ENCODE measurements at places on chromosomes 1 and 21. TPM values are rescaled to one million over a fixed set of nuclear protein-coding genes. Genes with fewer than 3 reads are reported as not detected.

DYNLT5 gene
- total RNA-seq: 15.9 TPM

GRCh38 chr1:244067893-244068292 is 16.8 kb downstream of the ZBTB18 start:
- no peak for DNase-seq

- DNase-seq: no peak
Measured at GRCh38 chr1:208950206-208950605, 633.3 kb upstream of the CAMK1G start.

- no peak for DNase-seq
Measured at GRCh38 chr1:225666495-225666894, 13.6 kb upstream of the ENAH start.

RAB7B gene
- 0.63 TPM for total RNA-seq

DNA sequence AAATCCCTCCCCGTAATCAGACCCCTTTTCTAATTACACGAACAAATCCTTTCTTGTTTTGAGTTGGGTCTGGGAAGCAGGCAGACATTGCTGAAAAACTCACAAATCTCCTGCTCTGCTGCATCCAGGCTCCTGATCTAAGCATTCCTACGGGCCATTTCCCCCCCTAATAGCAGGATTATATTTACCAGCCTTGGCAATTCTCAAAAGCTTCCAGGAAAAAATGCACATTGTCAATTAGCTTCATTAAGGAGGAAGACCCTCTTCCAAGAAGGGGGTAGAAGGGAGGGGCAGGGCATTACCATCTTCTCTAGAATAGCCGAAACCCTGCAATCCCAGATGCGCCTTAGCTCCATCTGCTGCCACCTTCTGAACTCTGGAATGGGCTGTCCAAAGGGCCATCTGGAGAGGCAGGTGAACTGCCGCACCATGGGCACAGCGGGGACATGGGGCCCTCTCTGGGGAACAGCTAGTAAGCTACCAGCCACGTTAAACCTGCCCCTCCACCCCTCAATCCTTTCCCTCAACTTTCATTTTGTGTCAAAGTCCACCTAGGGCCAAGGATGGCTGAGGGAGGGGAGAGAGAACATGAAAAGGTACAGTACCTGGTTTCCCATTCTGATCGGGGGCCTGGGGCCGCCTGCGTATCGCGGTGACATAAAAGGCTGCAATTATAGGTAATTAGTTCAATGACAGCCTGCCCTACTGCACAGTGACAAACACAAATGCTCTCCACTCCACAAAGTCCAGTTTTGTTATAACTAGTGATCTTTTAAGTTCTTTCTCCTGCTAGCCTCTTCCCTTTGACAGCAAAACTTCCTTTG is 56.8 kb downstream of the MRPL37 start:
- no peak for DNase-seq

- no peak for DNase-seq
Measured at GRCh38 chr1:228927946-228928898, 192.9 kb downstream of the RHOU start.

DNA sequence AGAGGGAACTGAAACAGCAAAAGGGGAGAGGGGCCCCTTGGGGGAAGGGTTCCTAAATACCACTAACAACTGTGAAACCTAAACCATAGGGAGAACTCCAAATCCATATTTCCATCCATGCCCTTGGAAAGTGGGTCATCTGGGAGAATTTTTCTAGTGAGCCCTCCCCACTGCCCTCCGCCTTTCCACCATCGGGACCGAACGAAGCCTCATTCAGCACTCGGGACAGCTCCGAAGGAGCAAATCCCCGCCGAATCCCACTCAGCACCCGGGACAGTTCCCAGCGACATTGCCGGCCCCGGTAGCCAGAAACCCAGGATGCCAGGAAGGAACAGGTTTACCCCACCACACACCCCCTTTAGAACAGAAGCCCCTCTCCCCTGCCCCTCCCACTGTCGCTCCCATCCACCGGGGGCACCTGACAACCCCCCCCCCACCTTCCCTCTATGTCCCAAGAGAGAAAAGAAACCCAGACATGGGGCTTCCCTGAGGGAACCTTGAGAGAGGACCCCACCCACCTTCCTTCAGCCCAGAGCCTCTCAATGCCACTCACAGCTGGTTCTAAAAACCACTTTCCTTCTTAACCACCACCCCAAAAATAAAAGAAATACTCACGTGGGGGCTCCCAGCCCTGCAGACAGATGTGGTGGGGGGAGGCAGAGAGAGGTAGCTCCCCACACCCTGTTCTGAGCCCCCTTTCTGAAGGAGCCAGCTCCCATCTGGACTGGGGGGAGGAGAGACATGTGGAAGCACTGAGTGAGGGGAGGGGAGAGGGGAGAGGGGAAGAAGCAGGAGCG is 4.5 kb downstream of the DLGAP3 start:
- DNase-seq: peak; percentile 7

DNA sequence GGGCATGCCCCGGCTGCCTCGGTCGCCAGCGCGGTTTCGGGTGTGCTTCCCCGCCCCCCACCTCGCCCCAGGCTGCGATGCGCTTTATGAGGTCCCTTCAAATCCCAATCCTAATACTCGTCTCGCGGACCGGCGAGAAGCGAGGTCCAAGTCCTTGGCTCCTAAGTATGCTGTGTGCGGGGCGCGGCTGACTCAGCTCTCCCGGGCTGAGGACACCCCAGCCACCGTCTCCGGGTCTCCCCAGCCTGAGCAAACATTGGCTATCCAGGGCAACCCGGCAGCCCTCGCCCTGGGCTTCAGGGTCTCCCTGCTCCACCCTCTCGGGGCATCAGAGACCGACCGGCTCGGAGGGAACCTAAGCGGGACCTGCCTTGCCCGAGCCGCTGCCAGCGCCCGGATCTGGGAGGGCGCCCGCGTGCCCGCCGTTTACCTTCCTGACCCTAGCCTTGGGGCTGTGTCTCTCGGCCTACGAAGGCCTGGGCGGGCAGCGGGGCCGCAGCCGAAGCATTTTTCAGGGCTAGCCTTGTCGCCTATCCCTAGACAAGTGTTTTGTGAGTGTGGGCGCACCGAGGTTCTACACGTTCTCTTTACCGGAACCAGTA is 1.2 kb downstream of the ITPKB start:
- no peak for DNase-seq

NPL gene
- total RNA-seq: 1.8 TPM

RHOU gene
- total RNA-seq: 1.2 TPM

- no peak for DNase-seq
Measured at GRCh38 chr1:170885551-170885950, 49.8 kb upstream of the MROH9 start.

DNA sequence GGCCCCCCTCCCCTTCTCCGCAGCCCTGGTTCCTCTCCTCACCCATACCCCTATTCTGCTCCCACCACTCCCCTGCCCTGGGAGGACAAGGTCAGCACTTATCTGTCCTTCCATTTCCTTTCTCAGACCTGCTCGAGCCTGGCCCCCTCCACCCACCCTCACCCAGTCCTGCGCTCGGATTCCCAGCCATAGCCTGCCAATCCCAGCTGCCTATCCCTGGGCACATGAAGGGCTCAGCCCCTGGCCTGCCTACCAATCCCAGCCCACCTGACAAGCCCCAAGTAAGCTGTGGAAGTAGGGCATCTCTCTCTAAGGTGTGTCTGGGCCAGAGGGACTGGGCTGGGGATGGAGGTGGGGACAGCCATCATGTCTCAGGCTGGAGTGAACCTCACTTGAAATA is 5.4 kb downstream of the BLACAT1 start:
- no peak for DNase-seq

DIRAS3 gene
- 7.9 TPM for total RNA-seq

- no peak for DNase-seq
Measured at GRCh38 chr1:168288311-168289052, 7.8 kb downstream of the TBX19 start.
